MM.1S (cell line): ENCODE measurements at places on chromosomes 1 and 21.

DNA sequence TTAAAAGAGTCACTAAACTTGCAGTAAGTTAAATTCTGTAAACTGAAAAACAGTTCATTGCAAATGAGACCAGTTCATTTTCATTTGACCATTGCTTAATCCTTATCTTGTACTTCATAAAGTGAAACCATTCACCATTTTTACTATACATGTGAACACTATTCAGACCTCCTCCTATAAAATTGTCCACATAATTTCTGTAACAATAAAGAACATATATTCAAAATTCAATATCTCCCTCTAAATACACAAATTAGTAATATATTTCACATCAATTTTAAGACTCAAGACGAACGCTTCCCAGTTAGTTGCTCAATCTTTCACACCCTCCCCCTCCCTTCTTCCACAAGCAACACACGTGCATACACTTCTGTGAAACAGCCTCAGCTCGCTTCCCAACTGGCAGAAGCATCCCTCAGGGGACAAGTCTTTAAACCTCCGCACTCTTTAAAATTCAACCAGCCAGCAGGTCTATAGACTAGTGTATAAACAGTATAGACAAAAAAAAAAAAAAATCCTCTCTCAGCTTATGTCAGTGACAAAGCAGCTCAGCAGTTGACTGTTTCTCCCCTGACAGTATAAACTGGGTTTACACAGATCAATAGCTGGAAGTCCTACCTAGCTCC lies 99.6 kb downstream of the DENND1B start:
- DNase-seq: no peak

DNA sequence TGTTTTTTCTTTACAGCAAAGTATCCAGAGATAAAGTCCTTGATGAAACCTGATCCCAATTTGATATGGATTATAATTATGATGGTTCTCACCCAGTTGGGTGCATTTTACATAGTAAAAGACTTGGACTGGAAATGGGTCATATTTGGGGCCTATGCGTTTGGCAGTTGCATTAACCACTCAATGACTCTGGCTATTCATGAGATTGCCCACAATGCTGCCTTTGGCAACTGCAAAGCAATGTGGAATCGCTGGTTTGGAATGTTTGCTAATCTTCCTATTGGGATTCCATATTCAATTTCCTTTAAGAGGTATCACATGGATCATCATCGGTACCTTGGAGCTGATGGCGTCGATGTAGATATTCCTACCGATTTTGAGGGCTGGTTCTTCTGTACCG lies 6.5 kb downstream of the DEGS1 start:
- DNase-seq: no peak

GRCh38 chr1:52238474-52238873 lies 96.6 kb downstream of the ZFYVE9 start:
- DNase-seq: no peak

DNA sequence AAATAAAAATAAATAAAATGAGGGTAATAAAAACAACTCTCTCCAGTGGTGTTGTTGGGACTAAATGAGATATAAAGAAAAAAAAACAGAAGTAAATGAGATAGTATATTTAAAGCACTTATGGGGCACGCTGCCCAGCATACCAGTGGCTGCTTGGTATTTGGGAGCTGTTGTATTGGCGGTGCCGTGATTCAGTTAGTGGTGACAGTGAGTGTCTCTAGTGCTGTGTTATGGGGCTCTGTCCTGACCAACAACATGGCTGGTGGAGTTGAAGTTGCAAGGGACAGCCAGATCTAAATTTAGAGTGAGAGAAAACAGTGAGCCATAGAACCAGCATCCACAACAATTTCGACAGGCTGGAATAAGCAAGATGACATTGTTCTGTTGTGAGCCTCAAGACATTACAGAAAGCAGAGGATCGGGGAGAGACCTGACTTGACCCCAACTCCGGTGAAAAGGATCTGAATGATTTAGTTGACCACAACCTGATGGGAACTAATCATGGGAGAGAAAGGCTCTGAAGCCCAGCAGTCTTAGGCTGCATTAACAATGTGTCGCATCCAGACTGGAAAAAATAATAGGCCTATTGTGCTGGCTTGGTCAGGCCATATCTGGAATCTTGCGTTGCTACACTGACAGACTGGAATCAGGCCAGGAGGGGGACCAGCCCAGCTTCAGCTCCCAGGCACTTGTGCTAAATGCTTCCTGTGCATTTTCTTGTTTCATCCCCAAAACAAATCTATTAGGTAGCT lies 2.4 kb upstream of the MFSD2A start:
- no peak for DNase-seq

GRCh38 chr1:112981426-112981825 lies 25.4 kb upstream of the SLC16A1 start:
- no peak for DNase-seq

DNA sequence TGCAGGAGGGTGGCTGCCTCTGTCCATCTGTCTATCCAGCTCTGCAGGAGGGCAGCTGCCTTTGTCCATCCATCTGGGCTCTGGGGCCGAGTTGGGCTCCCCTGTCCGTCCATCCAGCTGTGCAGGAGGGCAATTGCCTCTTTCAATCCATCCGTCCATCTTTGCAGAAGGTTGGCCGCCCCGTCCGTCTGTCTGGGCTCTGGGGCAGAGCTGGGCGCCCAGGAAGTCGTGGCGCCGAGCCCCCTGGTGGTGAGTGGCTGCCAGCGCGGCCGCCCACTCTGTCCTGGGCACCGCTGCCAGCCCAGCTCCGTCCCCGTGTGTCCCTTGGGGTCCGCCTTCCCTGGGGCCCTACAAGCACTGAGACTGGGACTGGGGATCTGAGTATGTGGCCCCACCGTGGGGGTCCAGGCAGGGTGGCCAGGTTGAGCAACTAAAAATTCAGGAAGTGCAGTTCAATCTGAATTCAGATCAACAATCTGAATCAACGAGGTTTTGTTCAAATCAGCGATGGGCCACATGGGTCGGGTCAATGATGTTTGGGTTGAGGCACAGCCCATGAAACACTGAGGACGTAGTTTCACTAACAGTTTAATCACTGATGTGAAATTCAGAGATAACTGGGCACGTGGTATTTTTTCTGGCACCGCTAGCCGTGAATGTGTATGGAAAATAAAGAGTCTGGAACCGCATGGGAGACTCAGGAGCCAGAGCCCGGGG lies 99.1 kb upstream of the ACTRT2 start:
- DNase-seq: no peak

- no peak for DNase-seq
These were observed 35.1 kb downstream of the TMEM51 start for GRCh38 chr1:15188678-15189077.

DNA sequence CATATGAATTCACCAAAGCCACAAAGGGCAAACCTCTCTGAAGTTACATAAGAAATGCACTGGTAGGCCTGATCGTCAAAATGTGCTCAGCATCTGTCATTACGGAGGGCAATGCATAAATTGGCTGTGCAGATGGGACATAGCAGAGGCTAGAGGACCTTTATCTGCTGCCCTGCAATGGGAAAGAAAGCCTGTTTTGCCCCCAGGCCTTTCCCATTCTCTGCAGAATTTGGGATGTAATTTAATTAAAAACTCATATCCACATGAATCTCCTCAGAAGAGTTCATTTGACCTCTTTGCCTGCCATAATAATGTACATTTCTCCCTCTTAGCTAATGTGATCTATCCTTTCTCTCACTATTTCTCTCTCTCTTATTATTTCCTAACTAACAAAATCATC lies 158.1 kb downstream of the ZP4 start:
- no peak for DNase-seq

DNA sequence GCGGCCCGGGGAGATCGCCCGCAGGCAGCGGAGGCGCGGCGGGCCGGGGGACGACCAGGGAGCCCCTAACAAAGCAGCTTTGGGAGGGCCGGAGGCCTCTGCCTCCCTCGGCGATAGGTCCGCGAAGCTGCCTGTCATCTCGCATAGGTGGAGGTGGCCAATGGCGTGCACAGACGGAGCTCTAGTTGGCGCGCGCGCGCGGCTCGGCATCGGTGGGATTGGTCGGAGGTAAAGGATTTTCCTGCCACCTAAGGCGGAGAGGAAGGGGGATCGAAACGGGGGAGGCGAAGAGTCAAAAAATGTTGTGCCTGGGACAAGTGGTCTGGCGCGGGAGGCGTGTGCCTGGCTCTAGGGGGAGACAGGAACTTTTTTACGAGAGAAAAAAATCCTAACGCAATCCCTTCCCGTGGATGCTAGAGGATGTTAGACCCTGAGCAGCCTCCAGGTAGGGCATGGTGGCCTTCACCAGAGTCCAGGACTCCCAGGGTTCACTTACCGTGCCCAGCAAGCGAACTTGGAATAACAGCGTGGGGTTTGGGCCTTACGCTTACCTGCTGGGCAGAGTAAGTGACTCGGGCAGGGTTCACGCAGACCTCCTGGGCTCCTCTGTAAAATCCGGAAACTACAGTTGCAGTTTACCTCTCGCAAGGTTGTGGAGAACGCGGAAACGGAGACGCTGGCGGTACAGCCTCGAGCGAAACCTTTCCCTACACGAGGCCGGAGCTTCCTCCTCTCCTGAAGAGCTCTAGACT lies 99.9 kb upstream of the SOD1 start:
- peak; percentile 99 for DNase-seq

- DNase-seq: peak; percentile 33
These were observed 287.5 kb downstream of the SMYD3 start for GRCh38 chr1:246219508-246220030.

- peak; percentile 79 for DNase-seq
These were observed 63.4 kb upstream of the COA6 start for GRCh38 chr1:234309598-234310459.

GRCh38 chr1:229220163-229220846 lies 50.6 kb upstream of the RAB4A start:
- DNase-seq: no peak

- no peak for DNase-seq
These were observed 11.9 kb downstream of the URB1 start for GRCh38 chr21:32380940-32381339.
